ENCODE measurements at places on chromosomes 11 and 22. TPM values are rescaled to one million over a fixed set of nuclear protein-coding genes. Genes with fewer than 3 reads are reported as not detected.

Gene SMIM35
- 0.51 TPM for polyA plus RNA-seq

DNA sequence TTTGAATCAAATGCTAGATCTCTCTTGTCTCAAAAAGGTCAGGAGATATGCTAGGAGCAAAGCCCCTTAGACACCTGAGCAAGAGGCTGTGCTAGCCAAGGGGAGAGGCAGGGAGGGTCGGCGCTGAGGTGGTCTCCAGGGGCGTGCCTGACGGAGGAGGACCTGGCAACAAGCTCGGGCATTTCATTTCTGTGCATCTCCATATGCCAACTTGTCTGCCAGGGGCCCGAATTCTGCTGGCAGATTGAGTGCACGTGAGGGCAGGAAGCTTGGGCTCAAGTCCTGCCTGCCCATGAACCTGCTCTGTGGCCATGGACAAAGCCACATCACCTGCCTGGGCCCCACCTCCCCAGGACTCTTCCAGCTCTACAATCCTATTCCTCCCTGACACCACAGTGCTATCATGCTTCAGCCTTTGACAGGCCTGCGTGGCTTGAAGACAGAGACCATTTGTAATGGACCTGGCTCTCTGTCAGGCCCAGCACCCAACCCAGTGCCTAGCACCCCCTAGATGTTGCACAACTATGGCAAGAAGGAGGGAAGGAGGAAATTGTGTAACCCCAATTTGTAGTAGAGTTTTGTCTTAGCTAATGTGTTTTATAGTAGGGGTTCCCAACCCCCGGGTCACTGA, 16.3 kb upstream of the VSIG10L2 start:
- DNase-seq, result no peak

GRCh38 chr11:39541945-39542351, 1917.5 kb downstream of the LRRC4C start:
- DNase-seq, result no peak

- no peak for DNase-seq
These were observed 16.0 kb upstream of the TMPRSS13 start for GRCh38 chr11:117945047-117945810.

Gene SMTNL1
- polyA plus RNA-seq, result 0.48 TPM

- DNase-seq, result no peak
These were observed 86.0 kb downstream of the GRIK4 start for GRCh38 chr11:120597250-120598215.

Gene RPS6KB2
- polyA plus RNA-seq, result 44.9 TPM

Gene OR51B5
- 1.3 TPM for polyA plus RNA-seq

Gene DGCR6
- polyA plus RNA-seq, result 9.0 TPM

Gene SEPTIN5
- polyA plus RNA-seq, result 64.8 TPM

All from right lung (tissue), 10 donors.